ENCODE measurements at places on chromosomes 3 and 15.

GRCh38 chr3:68878322-68878721 is 54.0 kb downstream of the TAFA4 start:
- DNase-seq = no peak

DNA sequence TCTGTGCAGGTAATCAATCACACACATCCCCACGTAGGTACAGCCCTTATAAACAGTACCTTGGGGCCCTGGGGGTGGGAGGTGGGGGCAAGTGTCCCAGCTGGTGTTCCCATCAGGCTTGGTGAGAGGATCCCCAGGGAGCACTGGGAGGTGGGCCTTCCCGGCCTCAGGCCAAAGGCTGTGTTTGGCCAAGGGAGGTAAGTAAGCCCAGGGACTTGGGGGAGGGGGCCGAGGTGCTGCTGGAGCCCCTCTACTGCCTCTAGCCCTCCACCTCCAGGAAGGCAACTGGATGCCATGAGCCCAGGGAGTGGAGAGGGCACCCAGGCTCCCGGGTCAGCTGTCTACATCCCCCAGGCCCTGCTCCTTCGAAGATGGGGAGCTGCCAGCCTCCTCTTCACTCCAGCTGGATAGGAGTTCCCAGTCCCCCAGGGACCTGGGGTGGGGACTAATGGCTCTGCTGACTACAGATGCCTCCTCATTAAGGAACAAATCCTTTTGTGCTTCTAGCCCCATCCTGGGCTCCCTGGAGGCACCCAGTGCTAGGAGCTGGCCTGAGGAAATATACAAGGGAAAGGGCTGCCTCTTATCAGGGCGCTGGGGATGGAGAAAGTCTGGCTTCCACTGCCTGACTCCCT is 33.1 kb downstream of the RNU5B-1 start:
- no peak for DNase-seq

DNA sequence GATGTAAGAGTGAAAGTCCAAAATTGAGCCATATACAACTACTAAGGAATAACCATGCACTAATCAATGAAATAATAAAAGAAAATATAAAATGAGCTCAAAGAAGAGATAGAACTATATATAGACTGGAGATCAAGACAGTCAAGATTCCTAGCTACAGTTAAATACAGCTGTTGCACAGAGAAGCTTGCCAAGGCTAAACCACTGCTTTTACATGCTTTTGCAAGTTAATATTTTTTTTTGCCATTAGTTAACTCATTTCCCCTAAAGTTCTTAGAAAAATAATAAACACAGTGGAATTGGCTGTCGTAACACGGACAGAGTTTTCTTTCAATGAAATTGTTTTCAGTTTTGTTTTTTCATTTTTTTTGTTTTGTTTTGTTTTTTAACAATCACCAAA is 123.0 kb downstream of the VGLL3 start:
- no peak for DNase-seq

GRCh38 chr3:178369006-178369405 is 167.2 kb upstream of the KCNMB2 start:
- DNase-seq = no peak
